Amniotic epithelial cell (primary cell): ENCODE measurements at places on chromosomes 1 and 21.

- no peak for DNase-seq
These were observed 19.6 kb upstream of the SPAG17 start for GRCh38 chr1:118204648-118205047.

- no peak for DNase-seq
These were observed 24.5 kb downstream of the NAV1 start for GRCh38 chr1:201563406-201563780.

- DNase-seq: peak; percentile 33
These were observed 34.5 kb downstream of the TYW3 start for GRCh38 chr1:74767490-74767889.

DNA sequence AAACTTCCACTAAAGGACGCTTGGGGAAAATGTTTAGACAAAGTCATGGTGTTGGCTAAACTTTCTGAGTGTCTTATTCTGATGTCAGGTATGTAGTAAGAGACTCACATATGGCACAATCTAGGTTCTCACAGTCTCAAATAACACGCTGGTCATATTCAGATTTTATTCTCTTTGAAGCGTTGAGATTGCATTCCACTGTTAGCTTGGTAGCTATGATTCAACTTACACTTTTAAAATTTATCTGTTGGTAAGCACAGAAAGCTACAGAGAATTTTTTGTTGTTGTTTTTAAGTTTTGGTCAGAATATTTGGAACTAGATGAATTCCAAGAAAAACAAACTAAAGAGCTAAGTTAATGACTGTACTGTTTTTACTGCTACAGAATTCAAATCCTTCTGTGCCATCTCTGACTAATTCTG, 126.7 kb downstream of the PRRX1 start:
- peak; percentile 7 for DNase-seq

- DNase-seq: no peak
These were observed 348.5 kb downstream of the PTPRU start for GRCh38 chr1:29584776-29585175.

DNA sequence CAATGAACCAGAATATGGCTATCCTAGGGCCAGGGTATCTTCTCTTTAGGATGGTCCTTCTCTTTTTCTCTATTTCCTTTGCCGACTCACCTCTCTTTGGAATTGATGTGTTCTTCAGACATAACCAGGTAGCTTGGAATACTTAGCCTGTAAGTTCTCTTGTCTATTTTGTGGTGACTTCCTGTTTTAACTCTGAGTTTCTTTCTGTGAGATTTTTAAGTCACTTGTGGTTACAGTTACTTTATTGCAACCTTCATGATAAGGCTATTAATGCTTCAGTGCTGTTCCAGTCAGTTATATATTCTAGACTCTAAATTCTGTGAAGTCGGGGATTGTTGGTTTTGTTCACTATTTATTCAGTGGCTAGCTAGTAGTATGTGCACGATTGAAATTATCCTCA, 46.2 kb downstream of the DISP1 start:
- DNase-seq: no peak

- peak; percentile 48 for DNase-seq
These were observed 50.1 kb downstream of the AK4 start for GRCh38 chr1:65198096-65198495.

DNA sequence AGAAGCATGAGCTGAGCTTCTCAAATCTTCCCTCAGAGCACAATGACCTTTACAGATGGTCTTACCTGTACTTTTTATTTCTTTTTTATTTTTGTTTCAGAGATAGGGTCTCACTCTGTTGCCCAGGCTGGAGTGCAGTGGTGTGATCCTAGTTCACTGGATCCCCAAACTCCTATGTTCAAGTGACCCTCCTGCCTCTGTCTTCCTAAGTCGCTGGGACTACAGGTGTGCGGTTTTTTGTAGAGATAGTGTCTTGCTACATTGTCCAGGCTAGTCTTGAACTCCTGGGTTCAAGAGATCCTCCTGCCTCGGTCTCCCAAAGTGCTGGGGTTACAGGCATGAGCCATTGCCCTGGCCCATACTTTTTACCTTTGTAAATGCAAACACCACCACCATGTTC, 56.0 kb upstream of the LPGAT1 start:
- DNase-seq: no peak

GRCh38 chr1:162070094-162070748, 730 bp downstream of the NOS1AP start:
- DNase-seq: no peak

GRCh38 chr1:208216062-208216461, 28.1 kb downstream of the PLXNA2 start:
- DNase-seq: peak; percentile 74

GRCh38 chr1:68175621-68176398, 56.5 kb downstream of the WLS start:
- peak; percentile 78 for DNase-seq

DNA sequence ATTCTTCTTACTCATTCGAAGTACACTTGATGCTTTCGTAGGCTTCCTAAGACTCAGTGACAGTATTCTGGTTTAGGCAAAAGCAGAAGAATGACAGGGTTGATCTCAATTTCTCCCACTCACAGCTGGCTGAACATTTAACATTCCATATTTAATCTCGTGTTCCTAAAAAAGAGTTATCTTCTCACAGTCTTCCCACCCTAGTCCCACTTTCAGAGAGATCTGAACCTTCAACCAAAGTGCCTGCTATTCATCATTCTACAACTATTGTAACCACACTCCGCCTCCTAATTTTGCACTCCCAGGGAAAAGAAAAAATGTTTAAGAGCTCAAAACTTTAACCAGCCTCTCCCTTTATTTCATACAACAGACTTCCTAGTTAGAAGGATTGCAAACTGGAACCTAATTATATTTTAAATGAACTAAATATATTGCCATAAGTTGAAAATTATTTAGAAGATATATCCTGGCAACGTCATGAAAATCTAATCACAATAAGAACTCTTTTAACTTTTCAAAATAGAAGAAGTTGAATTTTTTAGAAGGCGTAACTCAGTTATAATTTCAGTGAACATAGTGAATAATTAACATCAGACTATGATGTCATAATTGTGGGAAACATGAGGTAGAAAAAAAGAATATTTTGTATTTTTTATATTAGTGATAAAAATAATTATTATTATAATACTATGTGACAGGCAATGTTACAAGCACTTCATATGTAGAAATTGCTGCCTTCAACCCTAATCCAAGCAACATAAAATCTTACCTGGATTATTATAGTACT, 540.9 kb upstream of the ADGRL2 start:
- peak; percentile 4 for DNase-seq
